ENCODE measurements at places on chromosomes 6 and 20. TPM values are rescaled to one million over a fixed set of nuclear protein-coding genes. Genes with fewer than 3 reads are reported as not detected.

Gene ZC2HC1B
- total RNA-seq, result not detected

Gene SPTLC3
- total RNA-seq, result 3.5 TPM

Gene TRIM15
- total RNA-seq, result not detected

Gene SNAI1
- 0.23 TPM for total RNA-seq

Gene CST8
- total RNA-seq, result not detected

Gene ACSS2
- 16.4 TPM for total RNA-seq

Gene YWHAB
- total RNA-seq, result 281 TPM

Gene NHSL1
- 24.0 TPM for total RNA-seq

Gene PHF10
- 32.3 TPM for total RNA-seq

Gene COL19A1
- 7.6 TPM for total RNA-seq

Gene GHRH
- 2.3 TPM for total RNA-seq

Gene AARS2
- total RNA-seq, result 11.8 TPM

Gene RAB23
- 37.6 TPM for total RNA-seq

Gene LY6G6F
- total RNA-seq, result not detected

Gene SLC22A3
- total RNA-seq, result 3.9 TPM

Gene CRYBG1
- 1.6 TPM for total RNA-seq

Gene SLC17A4
- not detected for total RNA-seq

Gene IL17A
- total RNA-seq, result not detected

Gene FOXA2
- 0.69 TPM for total RNA-seq

Gene CLIC5
- 6.9 TPM for total RNA-seq

Gene KCNK5
- not detected for total RNA-seq

Gene MUC21
- not detected for total RNA-seq

Gene SCAF8
- total RNA-seq, result 92.0 TPM

Gene CST5
- not detected for total RNA-seq

Gene SIRPB2
- total RNA-seq, result 0.69 TPM

Gene ZNF831
- total RNA-seq, result 0.23 TPM

Gene IP6K3
- total RNA-seq, result 0.46 TPM

Gene MEP1A
- not detected for total RNA-seq

Gene SPATA25
- total RNA-seq, result 1.6 TPM

Gene PDE7B
- 27.5 TPM for total RNA-seq

Gene PSORS1C2
- total RNA-seq, result not detected

Gene PHACTR3
- total RNA-seq, result 43.8 TPM

Gene C6orf58
- total RNA-seq, result 1.2 TPM

Gene WFDC5
- not detected for total RNA-seq

Gene PTPRT
- total RNA-seq, result 41.5 TPM

Gene PI16
- total RNA-seq, result 1.2 TPM

Gene TNXB
- 6.0 TPM for total RNA-seq

Gene NKX2-4
- total RNA-seq, result 2.1 TPM

Gene COL11A2
- 2.3 TPM for total RNA-seq

Gene CGAS
- 1.6 TPM for total RNA-seq

Gene HAO1
- total RNA-seq, result not detected

Gene TGM3
- 0.46 TPM for total RNA-seq

Gene POLR1C
- total RNA-seq, result 25.6 TPM

Gene ATRN
- total RNA-seq, result 59.3 TPM
